ENCODE measurements at places on chromosomes 5 and 9.
A peak's percentile ranks its signal among the peaks of the same experiment; 100 is the strongest.

DNA sequence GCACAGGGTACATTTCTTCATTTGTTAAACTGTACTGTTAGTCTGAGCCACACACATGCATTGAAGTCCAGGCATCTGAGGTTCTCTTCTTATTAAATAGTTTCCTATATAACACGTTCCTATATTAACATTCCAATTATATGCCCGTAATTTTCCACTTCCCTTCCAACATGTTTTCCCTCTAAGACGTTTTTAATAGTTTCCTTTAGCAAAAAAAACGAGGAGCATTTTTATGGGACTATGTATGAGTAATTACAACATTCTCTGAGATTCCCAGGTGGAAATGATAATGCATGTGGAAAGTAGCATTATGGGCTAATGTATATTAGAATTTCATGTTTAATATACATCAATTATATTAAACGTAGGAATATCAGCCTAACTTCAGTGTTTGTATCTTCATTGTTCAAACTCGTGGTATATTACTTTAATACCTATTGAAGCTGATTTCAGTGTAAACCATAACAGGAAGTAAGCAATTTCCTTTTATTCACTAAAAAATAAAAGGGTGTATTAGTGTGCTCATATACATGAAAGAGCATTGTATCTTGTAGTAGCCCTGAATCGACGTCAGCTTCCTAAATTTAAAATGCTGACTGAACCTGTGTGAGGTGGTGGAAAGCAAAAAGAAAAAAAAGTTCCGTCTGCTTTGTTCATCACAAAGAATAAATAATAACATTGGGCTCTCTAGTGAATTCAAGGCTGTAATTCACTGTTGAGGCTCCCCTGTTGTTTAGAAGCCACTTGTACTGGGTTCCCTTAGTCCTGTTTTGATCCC lies 11.3 kb downstream of the SMARCA2 start:
- no peak for DNase-seq

DNA sequence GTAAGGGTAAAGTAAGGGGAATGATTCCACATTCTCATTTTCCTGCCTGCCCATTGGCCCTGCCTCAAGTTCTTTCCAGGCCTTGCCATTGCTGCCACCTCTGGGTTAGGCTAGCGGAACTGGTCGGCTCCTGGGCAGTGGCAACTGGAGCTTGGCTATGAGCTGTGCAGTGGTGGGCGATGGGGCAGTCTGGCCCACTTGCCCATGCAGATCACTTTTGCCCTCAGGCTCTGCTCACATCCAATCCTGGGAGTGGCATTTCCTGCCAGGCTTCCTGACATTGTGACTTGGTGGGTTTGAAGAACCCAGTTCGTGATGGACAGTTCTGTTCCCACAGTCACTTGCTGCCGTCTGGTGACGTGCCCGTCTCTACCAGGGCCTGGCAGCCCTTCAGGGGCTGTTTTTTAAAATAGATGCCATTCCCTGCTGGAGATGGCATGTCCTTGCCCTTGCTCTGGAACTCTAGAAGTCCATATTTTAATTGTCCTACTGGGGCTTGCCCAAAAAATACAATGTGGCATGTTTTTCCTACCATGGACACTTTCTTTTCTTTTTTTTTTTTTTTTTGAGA lies 86.1 kb downstream of the FGF18 start:
- DNase-seq: no peak

GRCh38 chr9:116656501-116656971 lies 30.6 kb upstream of the TRIM32 start:
- no peak for DNase-seq

DNA sequence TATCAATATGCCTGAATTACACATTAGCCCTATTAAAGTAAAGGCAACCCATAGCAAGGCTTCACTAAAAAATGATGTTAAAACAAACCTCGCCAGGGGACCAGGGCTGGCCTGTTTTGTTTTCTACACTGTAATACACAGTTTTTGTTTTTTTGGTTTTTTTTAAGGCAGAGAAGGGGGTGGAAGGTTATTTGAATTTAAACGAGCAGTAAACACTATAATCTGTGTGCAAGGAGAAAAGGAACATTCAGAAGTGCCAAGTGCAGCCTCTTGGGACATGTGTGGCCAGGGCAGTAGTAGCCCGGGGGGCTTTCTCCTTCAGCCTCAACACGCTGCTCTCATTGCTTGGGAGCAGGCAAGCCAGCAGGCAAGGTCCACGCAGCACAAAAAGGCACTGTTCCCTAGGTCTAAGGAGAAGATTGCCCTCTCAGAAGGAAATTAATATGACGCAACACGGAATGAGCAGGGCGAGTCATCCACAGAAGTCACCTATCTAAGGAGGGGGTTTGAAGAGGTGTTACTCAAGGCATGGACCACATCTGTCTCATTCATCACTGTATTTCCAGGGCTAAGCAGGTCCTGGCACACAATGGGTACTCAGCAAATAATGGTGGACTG lies 16.2 kb downstream of the SIL1 start:
- DNase-seq: no peak

DNA sequence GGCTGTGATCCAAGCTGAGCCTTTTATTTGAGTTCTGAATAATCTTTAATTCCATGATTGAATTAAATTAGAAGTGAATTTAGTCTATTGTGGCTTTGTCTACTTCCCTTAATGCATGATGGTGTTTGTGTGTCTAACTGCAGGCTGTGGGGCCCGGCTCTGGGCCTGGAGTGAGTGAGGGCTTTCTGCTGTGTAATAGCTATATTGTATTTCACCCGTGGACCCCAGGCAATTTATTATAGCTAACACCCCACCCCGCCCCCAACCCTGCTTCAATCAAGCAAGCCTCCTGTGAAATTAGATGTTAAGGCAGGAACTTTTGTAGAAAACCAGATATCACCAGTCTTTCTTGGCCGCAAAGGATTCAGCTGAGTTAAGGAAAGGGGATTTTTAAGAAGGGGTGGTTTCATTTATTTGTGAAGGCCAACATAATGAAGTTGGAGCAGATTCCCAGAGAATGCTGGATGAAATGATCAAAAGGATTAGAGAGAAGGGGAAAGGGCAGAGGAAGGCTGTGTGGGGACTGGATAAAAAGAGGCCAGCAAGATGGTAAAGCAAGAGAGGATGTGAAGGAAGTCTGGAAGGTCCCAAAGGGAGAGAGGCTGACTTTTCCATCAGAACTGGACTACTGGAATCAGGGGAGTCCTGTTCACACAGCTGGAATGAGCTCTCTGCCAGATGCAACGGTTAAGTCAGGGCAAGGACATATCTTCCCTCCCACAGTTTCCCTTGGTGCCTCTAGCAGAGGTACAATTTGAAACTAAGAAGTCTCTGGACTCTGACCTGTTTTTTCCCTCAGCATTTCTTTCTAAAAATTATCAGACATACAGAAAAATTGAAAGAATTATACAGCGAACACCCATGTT lies 125.3 kb upstream of the SAP30L start:
- DNase-seq: no peak

DNA sequence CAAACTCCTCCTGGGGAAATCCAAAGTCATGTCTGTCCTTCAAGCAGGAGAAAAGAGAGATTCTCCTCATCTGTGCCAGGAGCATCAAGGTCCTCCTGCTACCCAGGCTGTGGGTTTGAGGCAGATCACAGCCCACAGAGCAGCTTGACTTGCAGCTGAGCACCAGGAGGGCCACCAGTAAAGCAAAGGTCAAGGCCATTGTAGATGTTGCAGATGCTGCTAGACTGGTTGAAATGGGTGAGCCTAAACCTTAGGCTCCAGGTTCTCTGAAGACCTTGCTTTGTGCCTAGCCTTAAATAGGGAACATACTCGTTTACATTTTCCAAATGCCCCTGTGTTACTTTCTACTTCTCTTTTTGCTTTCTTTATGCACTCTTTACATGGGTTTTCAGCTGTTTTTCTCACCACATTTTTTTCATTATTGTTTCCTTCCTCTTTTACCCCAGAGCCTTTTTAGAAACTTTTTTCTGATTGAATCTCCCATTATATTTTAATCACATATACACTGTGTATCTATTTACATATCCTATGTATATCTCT lies at the start of gene IFNA2:
Gene IFNA2, minus strand, starts transcription at position 268 of the 540 bp plus-strand sequence. Its CDS starts 69 bp downstream, at position 199.
- DNase-seq: no peak

GRCh38 chr5:139134906-139135305 lies 63.3 kb downstream of the SIL1 start:
- no peak for DNase-seq

- DNase-seq: no peak
These were observed 41.7 kb downstream of the UNC5A start for GRCh38 chr5:176851871-176852658.

DNA sequence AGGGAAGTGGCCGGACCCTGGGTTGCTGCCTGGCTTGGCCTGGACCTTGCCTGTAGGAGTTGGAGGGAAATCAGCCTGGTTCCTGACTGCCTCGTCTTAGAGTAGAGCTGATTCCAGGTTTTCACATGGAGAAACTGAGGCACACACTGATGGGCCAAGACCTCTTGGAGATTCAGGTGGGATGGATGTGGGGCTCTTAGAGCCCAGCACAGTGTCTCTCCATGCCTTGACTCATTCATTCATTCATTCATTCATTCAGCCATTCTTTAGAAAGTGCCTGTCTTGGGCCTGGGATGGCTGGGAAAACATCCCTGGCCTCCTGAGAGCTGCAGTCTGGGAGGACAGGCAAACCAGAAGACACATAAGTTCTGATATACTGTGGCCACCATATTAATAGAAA lies 2.2 kb downstream of the LRRC8A start:
- DNase-seq: no peak

GRCh38 chr5:146699664-146700418 lies 178.7 kb downstream of the PPP2R2B start:
- no peak for DNase-seq

DNA sequence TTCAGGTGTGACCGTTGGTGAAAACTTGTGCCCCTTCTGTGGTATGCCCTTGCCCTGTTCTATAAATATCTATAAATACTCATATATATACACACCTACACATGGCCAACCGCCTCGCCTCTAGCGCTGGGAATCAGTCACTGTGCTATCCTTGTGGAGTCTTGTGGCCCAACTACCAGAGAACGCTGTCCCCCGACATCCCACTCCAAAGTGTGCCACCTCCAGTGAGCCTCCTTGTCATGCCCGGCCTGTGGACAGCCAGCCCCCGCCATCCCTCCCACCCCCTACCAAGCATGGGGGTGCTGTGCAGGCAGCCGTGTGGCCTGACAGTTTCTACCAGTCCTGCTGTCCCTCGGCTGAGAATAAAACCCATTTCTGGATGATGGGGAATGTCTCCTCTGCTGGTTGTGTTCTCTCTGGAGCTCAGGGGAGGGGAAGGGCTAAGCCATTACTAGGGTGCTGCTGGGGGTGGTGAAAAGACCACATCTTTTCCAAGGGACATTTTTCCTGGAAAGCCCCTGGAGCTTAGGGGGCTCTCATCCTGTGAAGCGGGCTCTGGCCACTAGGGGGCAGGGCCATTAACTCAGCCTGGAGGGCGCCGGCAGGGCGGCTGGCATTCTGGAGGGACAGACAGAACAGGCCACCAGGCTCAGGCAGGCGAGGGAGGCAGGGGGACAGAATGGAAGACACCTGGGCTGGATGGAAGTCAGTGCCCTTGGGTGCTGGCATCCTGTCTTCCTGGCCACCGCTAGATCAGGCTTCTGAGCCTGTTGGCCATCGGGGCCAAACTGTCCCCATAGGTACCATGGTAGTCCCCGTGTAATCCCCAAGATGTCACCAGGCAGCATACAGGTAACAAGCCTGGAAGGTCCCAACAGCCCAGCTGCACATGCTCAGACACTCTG lies 20.7 kb downstream of the GOLGA2 start:
- peak; percentile 45 for DNase-seq

GRCh38 chr9:81145331-81145963 lies 543.9 kb downstream of the TLE1 start:
- DNase-seq: no peak

DNA sequence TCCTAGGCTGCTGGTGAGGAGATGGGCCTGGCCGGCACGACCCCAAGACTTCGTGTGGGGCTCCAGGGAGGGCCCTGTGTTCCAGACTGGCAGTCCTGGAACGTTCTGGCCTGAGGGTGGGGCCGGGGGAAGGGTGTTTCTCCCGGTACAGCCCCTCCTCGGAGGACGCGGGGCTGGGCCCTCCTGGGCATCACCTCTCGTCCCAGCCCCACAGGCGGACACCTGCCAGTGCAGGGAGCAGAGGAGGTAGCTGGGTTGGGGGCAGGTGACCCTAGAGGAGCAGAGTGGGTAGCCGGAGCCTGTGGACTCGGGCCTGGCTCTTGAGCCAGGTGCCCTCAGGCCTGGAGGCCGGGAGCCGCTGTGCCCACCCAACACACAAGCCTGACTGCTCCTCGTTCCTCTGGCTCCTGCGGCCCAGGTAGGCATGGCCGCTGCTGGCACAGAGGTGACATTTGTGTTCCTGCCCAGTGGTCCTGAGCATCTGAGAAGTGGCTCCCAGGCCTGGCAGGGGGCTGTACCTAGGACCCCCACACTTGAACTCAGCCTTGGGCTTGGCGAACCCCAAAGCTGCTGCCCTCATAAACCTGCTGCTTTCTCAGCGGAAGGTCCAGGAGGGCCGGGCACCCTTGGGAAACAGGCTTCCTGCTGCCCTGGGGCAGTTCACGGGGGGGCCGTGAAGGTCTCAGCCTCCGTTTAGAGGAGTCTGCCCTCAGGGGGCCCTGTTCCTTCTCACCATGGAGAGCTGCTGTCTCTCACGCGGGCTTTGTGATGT lies 817 bp downstream of the SLC6A19 start:
- DNase-seq: no peak

DNA sequence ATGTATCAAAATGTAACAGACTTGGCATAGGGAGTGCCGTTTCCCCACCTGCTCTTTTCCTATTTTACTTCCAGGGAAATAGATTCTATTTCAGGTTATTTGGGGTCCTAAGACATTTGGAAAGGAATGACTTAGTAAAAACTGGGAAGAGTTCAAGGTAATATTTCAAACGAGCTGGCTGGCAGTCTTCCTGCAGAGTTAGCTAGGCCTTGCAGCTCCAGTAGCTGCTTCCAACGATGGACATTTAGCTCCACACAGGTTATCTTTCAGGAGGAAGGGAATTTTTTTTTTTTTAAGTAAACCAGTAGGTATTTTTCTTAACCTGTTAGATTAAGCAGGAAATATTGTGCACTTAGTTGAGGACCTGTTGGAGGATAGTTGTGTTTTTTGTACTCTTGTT lies 45.2 kb downstream of the TLE4 start:
- no peak for DNase-seq

DNA sequence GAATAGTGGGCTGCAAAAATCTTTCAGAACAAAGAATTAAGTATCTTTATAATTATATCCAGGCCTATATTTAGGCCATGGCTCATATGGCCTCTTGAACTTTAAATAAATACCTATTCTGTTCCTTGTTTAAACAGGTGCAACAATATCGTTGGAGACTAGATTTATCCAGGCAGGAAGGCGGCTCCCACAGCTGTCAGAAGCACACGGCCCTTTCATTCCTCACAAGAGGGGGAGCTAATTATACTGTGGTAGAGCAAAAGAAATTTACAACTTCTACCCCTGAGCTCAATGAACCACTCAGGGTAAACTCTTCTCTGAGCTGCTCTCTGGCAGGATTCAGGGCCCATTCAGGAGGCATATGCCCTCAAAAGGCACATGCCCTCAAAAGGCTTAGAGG lies 31.3 kb downstream of the TMEM174 start:
- no peak for DNase-seq
